ENCODE measurements at places on chromosomes 5 and 9. TPM values are rescaled to one million over a fixed set of nuclear protein-coding genes. Genes with fewer than 3 reads are reported as not detected.

The IRX1 gene
- total RNA-seq, result not detected

The ELL2 gene
- total RNA-seq, result 52.9 TPM

The ZNF300 gene
- total RNA-seq, result 9.4 TPM

The PCDHA5 gene
- total RNA-seq, result not detected

The C1QTNF3 gene
- 7.7 TPM for total RNA-seq

The GRXCR2 gene
- not detected for total RNA-seq

The TMEM171 gene
- total RNA-seq, result not detected

The GPRIN1 gene
- 3.2 TPM for total RNA-seq

The GM2A gene
- total RNA-seq, result 51.3 TPM

The ROPN1L gene
- total RNA-seq, result not detected

The TAF11L6 gene
- total RNA-seq, result not detected

The AGXT2 gene
- not detected for total RNA-seq

The FAM221B gene
- not detected for total RNA-seq

Data from activated B cell treated with CpG ODN at 0.5 μM for 24 hours (primary cell).